ENCODE measurements at places on chromosomes 11 and 22.

DNA sequence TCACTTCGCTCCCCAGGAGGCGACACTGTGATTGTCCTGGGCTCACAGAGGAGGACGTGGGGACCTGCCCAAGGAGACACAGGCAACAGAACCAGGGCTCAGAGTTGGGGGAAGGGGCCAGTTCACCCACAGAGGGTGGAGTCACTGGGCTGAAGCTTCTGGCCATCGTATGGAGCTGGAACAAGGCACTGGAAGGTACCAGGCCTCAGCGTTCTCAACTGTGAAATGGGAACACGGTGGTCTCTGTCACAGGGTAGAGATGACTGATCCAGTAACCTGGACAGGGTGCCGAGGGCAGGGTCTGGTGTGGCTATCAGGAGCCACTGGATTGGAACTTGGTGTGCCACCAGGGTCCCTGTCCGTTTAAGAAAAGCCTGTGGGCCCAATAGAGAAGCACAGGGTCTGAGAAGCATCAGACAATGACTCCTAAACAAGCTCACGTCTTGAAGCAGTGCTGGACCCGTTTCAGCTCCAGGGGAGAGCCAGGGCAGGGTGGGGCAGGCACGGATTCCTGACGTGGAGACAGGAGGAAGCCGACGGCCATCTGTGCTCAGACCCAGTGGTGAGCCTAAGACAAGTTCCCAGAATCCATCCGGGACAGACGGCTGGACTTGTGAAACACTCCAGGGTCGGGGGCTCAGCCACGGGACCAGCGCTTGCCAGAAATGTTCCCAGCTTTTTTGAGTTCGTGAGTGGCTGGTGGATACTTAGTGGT is 25.0 kb upstream of the KCNQ1OT1 start:
- DNase-seq: no peak

DNA sequence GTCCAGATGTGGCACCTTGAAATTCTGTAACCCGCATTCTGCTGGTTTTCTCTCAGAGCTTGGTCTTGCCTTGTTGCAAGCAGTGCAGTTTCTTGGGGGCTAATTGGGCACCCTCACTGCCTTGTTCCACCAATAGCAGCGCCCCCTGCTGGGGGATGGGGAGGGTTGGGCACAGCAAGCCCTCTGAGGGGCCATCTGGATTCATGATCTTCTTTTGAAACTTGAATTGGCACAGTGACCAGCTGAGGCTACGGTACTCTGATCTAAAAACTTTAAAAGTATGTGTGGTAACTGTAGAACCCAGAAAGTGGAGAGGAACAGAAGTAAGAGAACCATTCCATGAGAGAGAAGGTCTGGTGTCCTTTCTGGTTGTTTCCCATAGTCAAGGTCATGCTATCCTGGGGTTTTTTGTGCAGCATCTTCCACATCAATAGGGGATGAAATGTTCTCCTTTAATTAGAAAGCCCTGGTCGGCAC is 64.2 kb downstream of the MED15 start:
- DNase-seq: peak; percentile 67

- peak; percentile 91 for DNase-seq
These were observed 678 bp upstream of the RANGAP1 start for GRCh38 chr22:41286639-41287091.

DNA sequence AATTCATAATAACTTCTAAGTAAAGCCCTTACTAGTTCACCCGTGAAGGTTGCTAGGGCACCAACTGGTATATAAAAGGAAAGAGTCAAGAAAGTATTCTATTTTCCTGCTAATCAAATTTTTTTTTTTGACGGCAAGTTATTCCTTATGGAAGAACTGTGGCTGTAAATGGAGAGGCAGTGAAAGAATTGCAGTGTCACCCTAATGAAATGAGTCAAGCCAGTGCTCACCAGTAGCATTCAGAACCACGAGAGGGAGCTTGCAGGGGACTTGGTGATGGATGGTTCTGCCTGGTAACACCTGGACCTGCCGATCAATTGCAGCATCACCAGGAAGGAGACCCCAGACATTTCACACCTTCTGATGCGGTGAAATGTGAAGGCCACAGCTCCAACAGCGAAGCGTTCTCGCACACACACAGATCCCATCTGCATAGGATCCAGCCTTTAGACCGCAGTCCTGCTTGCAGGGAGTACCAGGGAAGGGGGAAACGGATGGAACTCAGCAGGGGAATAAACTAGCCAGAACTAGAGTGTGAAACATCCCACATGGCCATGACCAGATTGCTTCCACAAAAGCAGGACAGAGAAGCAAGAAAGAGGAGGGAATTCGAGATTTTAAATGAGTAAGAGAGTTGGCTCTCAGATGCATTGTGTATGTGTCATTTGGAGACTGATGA is 326.2 kb downstream of the TBC1D22A start:
- DNase-seq: no peak

DNA sequence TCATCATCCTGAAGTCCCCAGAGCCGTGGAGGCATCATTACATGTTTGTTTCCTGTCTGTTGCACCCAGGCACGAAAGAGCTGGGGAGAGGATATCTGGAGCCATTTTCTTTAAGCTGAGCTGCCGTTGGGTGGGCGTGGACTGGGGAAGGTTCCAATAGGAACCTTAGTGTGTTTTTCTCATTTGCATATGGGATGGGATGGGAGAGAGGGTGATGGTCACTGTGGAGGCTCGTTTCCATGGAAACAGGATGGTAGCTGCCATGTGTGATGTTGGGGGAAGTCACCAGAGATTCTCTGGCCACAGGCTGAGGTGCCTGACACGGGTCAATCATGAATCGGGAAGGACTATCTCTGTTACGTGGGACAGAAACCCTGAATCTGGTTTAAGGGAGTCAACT is 39.7 kb downstream of the CACNA1I start:
- no peak for DNase-seq

- DNase-seq: no peak
These were observed 53.7 kb downstream of the ARHGEF12 start for GRCh38 chr11:120389693-120390584.

GRCh38 chr11:108511851-108512474 is 13.8 kb upstream of the POGLUT3 start:
- DNase-seq: no peak

GRCh38 chr11:60866911-60867870 is at the start of gene ZP1:
ZP1 (plus strand) TSS chr11:60867542; CDS start chr11:60867562, 20 bp downstream.
- no peak for DNase-seq

DNA sequence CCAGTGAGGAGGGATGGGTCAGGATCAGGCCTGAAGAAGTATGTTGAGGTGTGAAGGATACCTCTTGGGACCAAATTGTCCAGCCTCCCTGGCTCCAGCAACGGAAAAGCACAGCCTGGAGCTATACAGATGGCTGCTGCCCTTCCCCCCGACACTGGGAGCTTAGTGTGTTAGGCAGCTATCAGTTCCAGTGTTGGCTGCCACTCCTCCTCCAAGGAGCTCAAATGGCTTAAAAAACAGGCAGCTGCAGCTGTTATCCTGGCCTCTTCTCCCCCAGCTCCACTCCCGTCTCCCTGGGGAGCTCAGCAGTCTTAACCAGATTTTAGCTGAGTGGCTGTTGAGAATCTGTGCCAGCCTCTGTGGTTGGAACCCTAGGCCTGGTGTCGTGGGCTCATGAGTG is 225.0 kb downstream of the JRKL start:
- no peak for DNase-seq

DNA sequence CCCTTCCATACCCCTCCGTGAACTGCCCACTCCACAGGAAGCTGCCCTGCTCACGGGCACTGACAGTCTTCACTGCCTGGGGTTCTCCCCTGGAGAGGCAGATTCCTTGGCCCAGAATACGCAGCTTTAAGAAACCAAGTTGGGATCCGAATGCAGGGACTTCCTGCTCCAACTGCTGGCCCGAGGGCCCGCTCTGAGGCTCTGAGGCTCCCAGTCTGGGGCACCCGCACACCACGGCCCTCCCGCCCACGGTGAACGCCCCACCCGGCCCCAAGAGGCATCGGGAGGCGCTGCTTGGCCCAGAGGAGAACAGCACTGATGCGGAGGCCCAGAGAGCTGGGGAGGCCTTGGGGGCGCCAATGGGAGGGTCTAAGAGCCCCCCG is 42.3 kb downstream of the IGF2 start:
- DNase-seq: no peak

Data from OCI-M1 (cell line).